ENCODE measurements at places on chromosomes 12 and 14. TPM values are rescaled to one million over a fixed set of nuclear protein-coding genes. Genes with fewer than 3 reads are reported as not detected.

OTOGL gene
- total RNA-seq, result 0.48 TPM

DNA sequence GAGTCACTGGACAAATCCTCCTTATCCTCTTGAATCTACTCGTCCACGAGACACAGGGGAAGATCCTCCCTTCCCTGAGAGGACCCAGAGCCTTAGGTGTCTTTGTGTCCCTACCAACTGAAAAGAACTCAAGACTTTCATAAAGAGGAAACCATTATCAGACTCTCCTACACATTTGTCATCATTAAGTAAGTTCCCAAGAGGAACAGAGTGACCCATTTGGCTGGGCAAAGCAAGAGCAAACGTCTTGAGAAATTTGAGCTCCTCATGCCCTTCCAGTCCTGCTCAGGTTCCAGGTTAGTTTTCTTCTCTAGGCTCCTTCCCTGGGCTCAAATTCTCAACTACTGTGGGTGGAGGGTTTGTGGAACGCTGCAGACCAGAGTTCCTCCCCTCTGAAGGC, 5.7 kb downstream of the MLF2 start:
- DNase-seq, result no peak
- H3K27me3 ChIP-seq, result no peaks in the 10 kb centered on the region
- peaks cover 23% of the 10 kb centered on the region for H3K4me1 ChIP-seq
- no peak overlapping the region for H3K27ac ChIP-seq
- H3K4me3 ChIP-seq, result no peak overlapping the region

KIF26A gene
- total RNA-seq, result 9.3 TPM

- peaks cover 27% of the 10 kb centered on the region for H3K36me3 ChIP-seq
- no peaks in the 10 kb centered on the region for H3K27me3 ChIP-seq
- H3K4me3 ChIP-seq, result no peak overlapping the region
- DNase-seq, result no peak
These were observed 68.7 kb downstream of the NIN start for GRCh38 chr14:50762001-50762930.

GRCh38 chr12:27367078-27367477, 34.4 kb downstream of the BMAL2 start:
- no peak overlapping the region for H3K4me3 ChIP-seq
- no peak overlapping the region for H3K27ac ChIP-seq
- no peaks in the 10 kb centered on the region for H3K27me3 ChIP-seq
- H3K4me1 ChIP-seq, result no peaks in the 10 kb centered on the region

EML5 gene
- total RNA-seq, result 0.14 TPM

- DNase-seq, result no peak
- H3K4me3 ChIP-seq, result no peak overlapping the region
- no peaks in the 10 kb centered on the region for H3K4me1 ChIP-seq
- no peaks in the 10 kb centered on the region for H3K36me3 ChIP-seq
These were observed 22.5 kb downstream of the PLEKHH1 start for GRCh38 chr14:67555518-67556090.

- no peak for DNase-seq
- no peak overlapping the region for H3K27ac ChIP-seq
- no peaks in the 10 kb centered on the region for H3K36me3 ChIP-seq
These were observed 399.8 kb upstream of the SOX5 start for GRCh38 chr12:24349051-24349799.

- no peak for DNase-seq
- H3K4me1 ChIP-seq, result no peaks in the 10 kb centered on the region
- H3K4me3 ChIP-seq, result no peak overlapping the region
- no peaks in the 10 kb centered on the region for H3K27me3 ChIP-seq
- H3K36me3 ChIP-seq, result no peaks in the 10 kb centered on the region
These were observed 103.1 kb downstream of the UNC79 start for GRCh38 chr14:93533842-93534241.

DNA sequence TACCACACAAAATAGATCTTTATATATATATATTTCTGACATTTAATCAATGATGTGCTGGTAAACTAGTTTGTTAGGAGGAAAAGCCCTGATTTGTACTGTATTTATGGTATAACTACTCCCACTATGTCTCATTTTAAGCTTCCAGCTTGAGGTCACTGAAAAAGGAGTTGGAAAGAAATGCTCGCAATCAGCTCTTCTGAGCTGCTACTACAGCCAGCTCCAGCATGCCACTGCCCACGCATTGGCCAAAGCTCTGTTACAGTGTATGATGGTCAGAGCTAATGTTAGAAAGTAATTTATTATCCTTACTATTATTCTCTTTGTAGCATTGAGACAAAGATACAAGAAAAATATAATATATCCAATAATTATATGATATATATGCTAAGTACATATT, 55.0 kb upstream of the PCED1B start:
- no peaks in the 10 kb centered on the region for H3K4me1 ChIP-seq
- H3K36me3 ChIP-seq, result no peaks in the 10 kb centered on the region
- no peak for DNase-seq
- H3K27ac ChIP-seq, result no peak overlapping the region

- no peaks in the 10 kb centered on the region for H3K36me3 ChIP-seq
- H3K27ac ChIP-seq, result no peak overlapping the region
- no peak overlapping the region for H3K4me3 ChIP-seq
- H3K27me3 ChIP-seq, result no peaks in the 10 kb centered on the region
These were observed 399.9 kb downstream of the FOXG1 start for GRCh38 chr14:29166507-29166906.

DNA sequence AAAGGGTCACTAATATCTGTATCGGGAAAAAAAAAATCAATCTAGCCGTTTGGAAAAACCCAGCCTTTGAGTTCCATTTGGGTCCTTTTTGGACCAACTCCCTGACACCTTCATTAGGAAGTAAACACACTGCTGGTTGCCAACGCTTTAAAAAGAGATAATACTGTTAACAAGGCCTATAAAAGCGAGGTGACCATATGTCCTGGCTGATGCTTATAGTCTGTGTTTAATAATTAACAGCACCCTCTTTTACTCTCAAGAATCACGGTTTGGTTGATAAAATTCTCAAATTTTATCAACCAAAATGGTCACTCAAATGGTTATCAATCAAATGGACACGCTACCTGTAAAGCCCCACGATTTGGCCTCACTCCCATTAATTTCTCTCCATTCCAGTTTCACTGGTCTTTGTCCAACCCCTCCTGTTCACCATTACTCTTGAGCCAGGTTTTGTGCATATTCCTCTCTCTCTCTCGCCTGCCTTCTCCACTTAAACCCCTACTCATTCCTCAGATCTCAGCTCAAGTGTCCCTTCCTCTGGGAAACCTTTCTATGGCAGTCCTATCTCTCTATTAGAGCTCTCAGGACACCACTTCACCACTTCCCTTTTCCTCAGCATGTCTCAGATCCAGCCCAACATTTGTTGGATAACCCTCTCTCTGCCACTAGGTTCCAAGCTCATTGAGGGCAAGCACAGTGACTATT, 9.5 kb downstream of the BTG1 start:
- H3K36me3 ChIP-seq, result peaks cover 3% of the 10 kb centered on the region
- H3K4me1 ChIP-seq, result peaks cover 81% of the 10 kb centered on the region
- no peak overlapping the region for H3K4me3 ChIP-seq
- DNase-seq, result no peak
- H3K27ac ChIP-seq, result peak overlapping the region; percentile 31

PDZRN4 gene
- total RNA-seq, result 1.4 TPM

- H3K27ac ChIP-seq, result no peak overlapping the region
- H3K4me3 ChIP-seq, result no peak overlapping the region
- no peak for DNase-seq
- H3K36me3 ChIP-seq, result no peaks in the 10 kb centered on the region
- no peaks in the 10 kb centered on the region for H3K4me1 ChIP-seq
- H3K27me3 ChIP-seq, result no peaks in the 10 kb centered on the region
These were observed 96.6 kb upstream of the PCED1B start for GRCh38 chr12:46982629-46983392.

GRCh38 chr12:29041621-29042020, 107.5 kb upstream of the FAR2 start:
- no peak for DNase-seq
- no peak overlapping the region for H3K27ac ChIP-seq
- no peaks in the 10 kb centered on the region for H3K27me3 ChIP-seq
- no peak overlapping the region for H3K4me3 ChIP-seq
- H3K36me3 ChIP-seq, result no peaks in the 10 kb centered on the region

SPRYD3 gene
- total RNA-seq, result 47.4 TPM

FOXG1 gene
- not detected for total RNA-seq

GRCh38 chr14:21867541-21867940, 193.9 kb upstream of the OR4E1 start:
- H3K36me3 ChIP-seq, result no peaks in the 10 kb centered on the region
- H3K27me3 ChIP-seq, result no peaks in the 10 kb centered on the region
- H3K4me3 ChIP-seq, result no peak overlapping the region
- H3K4me1 ChIP-seq, result no peaks in the 10 kb centered on the region
- DNase-seq, result no peak

DNA sequence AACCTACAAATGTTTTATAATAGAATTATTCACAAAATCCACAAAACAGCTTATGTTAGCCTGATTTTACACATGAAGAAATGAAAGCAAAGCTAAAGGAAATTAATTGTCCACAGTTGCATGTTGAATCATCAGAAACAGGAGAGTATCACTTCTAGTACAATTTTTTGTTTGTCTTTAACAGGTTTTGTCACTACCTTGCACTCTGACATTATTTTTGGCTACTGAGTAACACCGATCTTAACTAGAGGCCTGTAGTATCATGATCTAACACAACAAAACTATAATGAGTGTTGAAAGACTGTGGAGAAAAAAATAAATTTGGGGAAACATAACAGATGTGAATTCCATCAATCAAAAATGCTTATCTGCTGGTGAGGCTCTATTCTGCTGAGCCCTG, 60.1 kb downstream of the TAOK3 start:
- no peaks in the 10 kb centered on the region for H3K4me1 ChIP-seq
- H3K27me3 ChIP-seq, result no peaks in the 10 kb centered on the region
- H3K4me3 ChIP-seq, result no peak overlapping the region
- DNase-seq, result no peak
- H3K36me3 ChIP-seq, result no peaks in the 10 kb centered on the region

GRCh38 chr12:22059976-22060647, 14.1 kb downstream of the CMAS start:
- no peak overlapping the region for H3K4me3 ChIP-seq
- H3K4me1 ChIP-seq, result no peaks in the 10 kb centered on the region
- H3K27ac ChIP-seq, result no peak overlapping the region
- H3K36me3 ChIP-seq, result peaks cover 98% of the 10 kb centered on the region
- no peaks in the 10 kb centered on the region for H3K27me3 ChIP-seq
- DNase-seq, result no peak

DNA sequence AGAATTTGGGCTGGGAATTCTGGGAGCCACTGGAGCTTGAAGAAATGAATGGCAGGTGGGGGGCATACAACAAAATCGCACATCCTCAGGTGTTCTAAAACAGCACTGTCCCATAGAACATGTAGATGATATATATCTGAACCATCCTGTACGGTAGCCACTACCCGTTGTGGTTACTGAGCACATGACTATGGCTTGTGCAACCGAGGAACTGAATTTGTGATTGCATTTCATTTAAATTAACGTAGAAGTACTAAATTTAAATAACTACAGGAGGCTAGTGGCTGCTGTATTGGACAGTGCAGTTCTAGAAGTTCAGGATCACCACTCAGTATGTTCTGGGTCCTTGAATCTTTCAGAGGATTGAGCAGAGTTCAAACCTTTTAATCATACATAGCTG, 172.4 kb downstream of the PHETA1 start:
- H3K4me3 ChIP-seq, result no peak overlapping the region
- no peak for DNase-seq
- H3K27ac ChIP-seq, result no peak overlapping the region
- no peaks in the 10 kb centered on the region for H3K27me3 ChIP-seq

DNA sequence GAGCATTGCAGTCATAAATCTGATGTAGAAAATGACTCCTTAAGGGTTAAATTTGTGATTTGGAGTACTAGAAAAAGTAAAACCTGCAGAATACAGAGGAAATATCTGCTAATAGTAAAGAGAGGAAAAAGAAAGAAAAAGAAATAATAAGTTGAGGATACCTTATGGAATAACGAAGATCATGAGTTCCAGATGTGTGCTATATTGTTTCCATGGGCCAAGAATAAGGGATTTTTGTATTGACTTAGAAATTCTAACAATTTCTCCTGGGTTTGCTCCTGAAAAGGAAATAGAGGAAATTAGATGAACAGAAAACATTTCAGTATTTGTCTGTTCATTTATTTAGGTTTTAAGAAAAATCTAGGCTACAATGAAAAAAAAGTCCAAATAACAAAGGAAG, 115.3 kb downstream of the ALG10B start:
- no peaks in the 10 kb centered on the region for H3K36me3 ChIP-seq
- no peaks in the 10 kb centered on the region for H3K27me3 ChIP-seq
- DNase-seq, result no peak
- no peaks in the 10 kb centered on the region for H3K4me1 ChIP-seq

DMAC2L gene
- 22.8 TPM for total RNA-seq
